Osteoblast (primary cell): ENCODE measurements at places on chromosomes 2 and 18. TPM values are rescaled to one million over a fixed set of nuclear protein-coding genes. Genes with fewer than 3 reads are reported as not detected.
A peak's percentile ranks its signal among the peaks of the same experiment; 100 is the strongest.

Gene POTEE
- under 0.01 TPM in 1 of 2 replicates, not detected in the other for total RNA-seq

Gene FAM110C
- not detected in 2 replicates for total RNA-seq

Gene FAM117B
- 2.9 and 3.2 TPM in 2 replicates for total RNA-seq

Gene ALPG
- total RNA-seq: not detected in 2 replicates

Gene NEURL3
- total RNA-seq: 0.29 TPM in 1 of 2 replicates, not detected in the other

Gene TSPYL6
- total RNA-seq: not detected in 2 replicates

DNA sequence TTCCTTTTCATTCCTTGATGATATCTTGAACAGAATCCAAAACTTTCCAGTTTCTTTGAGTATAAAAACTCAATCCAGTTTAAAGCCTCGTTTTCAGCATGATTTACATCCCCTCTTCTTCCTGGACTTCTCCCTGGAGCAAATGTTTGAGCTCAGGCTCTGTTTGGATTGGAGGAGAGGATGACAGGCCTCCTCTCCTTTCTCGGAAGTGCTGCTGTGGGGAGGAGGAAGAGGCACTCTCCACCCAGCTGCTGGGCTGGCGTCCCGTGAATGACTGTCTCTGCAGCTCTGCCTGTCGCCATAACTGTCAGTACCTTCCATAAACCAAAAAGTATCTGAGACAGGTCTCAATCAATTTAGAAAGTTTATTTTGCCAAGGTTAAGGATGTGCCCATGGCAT is 238.2 kb upstream of the AGAP1 start:
- H3K27ac ChIP-seq: no peak overlapping the region
- no peak for DNase-seq
- no peak overlapping the region for H3K4me3 ChIP-seq
- H3K4me1 ChIP-seq: no peaks in the 10 kb centered on the region

- no peaks in the 10 kb centered on the region for H3K27me3 ChIP-seq
- no peak overlapping the region for H3K27ac ChIP-seq
- DNase-seq: no peak
- no peaks in the 10 kb centered on the region for H3K4me1 ChIP-seq
- no peaks in the 10 kb centered on the region for H3K36me3 ChIP-seq
- no peak overlapping the region for H3K4me3 ChIP-seq
Observed at GRCh38 chr18:9038277-9038871, 64.1 kb upstream of the NDUFV2 start.

- H3K27ac ChIP-seq: peak overlapping the region; percentile 98
- DNase-seq: no peak
- peak overlapping the region; percentile 98 for H3K4me3 ChIP-seq
- H3K36me3 ChIP-seq: peaks cover 19% of the 10 kb centered on the region
- no peaks in the 10 kb centered on the region for H3K27me3 ChIP-seq
Observed at GRCh38 chr2:68156419-68156818, 1.3 kb upstream of the PNO1 start.

DNA sequence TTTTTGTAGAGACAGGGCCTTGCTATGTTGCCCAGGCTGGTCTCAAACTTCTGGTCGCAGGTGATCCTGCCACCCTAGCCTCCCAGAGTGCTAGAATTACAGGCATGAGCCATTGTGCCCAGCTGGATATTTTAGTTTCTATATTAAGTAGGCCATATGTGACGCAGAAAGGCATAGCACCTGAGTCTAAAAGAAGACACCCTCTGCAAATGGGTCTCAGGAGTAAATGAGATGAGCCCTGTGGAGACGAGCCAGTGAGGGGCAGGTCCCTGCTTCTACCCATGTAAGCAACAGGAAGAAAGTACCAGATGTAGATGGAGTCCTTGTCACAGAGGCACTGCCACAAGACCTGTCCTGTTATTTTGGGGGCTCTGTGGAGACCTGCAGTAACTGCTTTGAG is 322.4 kb downstream of the PTPRM start:
- no peak for DNase-seq
- H3K27ac ChIP-seq: no peak overlapping the region
- no peaks in the 10 kb centered on the region for H3K27me3 ChIP-seq
- H3K4me3 ChIP-seq: no peak overlapping the region

GRCh38 chr18:25288340-25288938 is 63.5 kb downstream of the ZNF521 start:
- H3K4me1 ChIP-seq: peaks cover 27% of the 10 kb centered on the region
- no peak for DNase-seq
- peak overlapping the region; percentile 60 for H3K4me3 ChIP-seq
- no peaks in the 10 kb centered on the region for H3K36me3 ChIP-seq
- peak overlapping the region; percentile 98 for H3K27ac ChIP-seq
- H3K27me3 ChIP-seq: no peaks in the 10 kb centered on the region

DNA sequence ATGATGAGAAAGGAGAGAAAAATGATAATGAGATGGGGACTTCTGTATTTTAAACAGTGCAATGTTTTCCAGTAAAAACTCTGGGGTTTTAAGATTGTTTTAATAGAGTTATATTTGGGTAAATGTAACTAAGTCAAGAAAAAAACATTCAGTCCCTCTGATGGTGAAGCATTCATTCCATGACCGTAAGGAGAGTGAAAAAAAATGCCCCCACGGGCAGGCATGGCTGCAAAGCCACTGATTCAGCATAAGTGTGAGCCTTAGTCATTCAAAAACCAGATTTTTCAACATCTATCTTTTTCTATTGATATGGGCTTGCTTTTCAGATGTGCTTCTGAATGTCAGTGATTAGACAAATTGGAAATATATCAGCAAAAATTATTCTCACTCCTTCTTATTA is 957.8 kb downstream of the SLC4A3 start:
- no peaks in the 10 kb centered on the region for H3K36me3 ChIP-seq
- DNase-seq: no peak
- H3K4me1 ChIP-seq: no peaks in the 10 kb centered on the region

DNA sequence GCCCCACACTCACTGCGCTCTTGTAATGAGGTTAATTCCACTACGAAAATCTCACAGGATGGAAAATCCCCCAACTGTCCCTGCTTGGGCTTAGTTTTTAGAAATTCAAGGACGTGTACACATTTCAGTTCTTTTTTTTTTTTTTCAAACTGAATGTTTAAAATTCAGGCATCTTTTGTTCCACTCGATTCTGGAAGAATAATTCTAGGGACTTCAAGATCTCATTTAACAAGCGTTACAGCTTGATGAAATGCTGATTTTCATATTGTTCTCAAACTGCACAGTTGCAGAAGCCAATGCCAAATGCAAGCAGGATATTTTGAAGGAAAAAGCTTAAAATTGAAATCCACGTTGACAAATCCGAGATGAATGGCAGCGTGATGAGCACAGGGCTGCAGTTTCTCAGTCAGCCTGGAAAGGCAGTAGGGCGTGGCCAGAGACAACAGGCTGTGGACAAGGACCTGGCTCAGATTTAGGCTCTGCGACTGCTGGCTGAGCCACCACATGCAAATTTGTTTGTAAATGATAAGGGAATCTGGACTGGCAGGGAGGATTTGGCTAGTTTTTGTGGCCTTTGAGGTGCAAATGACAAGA is 128.1 kb upstream of the MYCN start:
- no peaks in the 10 kb centered on the region for H3K4me1 ChIP-seq
- DNase-seq: no peak
- H3K27me3 ChIP-seq: no peaks in the 10 kb centered on the region
- H3K36me3 ChIP-seq: no peaks in the 10 kb centered on the region
- no peak overlapping the region for H3K4me3 ChIP-seq

GRCh38 chr2:118122594-118123281 is 34.5 kb downstream of the INSIG2 start:
- no peak overlapping the region for H3K4me3 ChIP-seq
- no peak for DNase-seq
- H3K27ac ChIP-seq: peak overlapping the region; percentile 76
- no peaks in the 10 kb centered on the region for H3K36me3 ChIP-seq
- no peaks in the 10 kb centered on the region for H3K27me3 ChIP-seq
- peaks cover 39% of the 10 kb centered on the region for H3K4me1 ChIP-seq

GRCh38 chr2:221501210-221501882 is 70.8 kb downstream of the EPHA4 start:
- DNase-seq: no peak
- no peaks in the 10 kb centered on the region for H3K27me3 ChIP-seq
- H3K27ac ChIP-seq: peak overlapping the region; percentile 84
- no peaks in the 10 kb centered on the region for H3K36me3 ChIP-seq

GRCh38 chr2:233658610-233659009 is 13.1 kb upstream of the UGT1A9 start:
- H3K27me3 ChIP-seq: peaks cover 13% of the 10 kb centered on the region
- no peak overlapping the region for H3K4me3 ChIP-seq
- no peaks in the 10 kb centered on the region for H3K4me1 ChIP-seq
- no peaks in the 10 kb centered on the region for H3K36me3 ChIP-seq

DNA sequence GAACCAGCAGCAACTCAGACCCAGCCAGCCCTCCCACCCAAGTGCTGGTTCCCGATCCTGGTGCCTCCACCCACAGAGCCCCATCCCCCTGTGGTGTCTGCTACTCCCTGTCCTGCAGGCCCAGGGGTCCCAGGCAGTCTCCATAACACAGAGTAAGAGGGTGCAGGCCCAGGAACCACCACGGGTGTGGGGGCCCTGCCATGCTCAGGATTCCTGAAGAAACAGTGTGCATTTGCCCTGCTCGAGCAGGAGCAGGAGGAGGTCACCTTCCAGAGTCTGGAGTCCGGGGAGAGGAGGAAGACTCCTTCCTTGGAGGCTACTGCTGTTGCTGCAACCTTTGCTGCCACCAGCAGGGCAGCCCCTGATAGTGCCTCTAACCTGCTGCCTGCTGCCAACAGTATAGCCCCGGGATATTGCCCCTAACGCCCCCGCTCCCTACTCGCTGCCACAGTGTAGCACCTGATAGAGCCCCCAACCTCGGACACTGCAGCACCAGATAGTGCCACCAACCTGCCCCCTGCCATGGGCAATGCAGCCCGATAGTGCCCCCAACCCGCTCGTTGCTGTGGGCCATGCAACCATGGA is 46.8 kb upstream of the ANKRD62 start:
- H3K4me3 ChIP-seq: no peak overlapping the region
- DNase-seq: no peak
- H3K4me1 ChIP-seq: peaks cover 23% of the 10 kb centered on the region
- no peak overlapping the region for H3K27ac ChIP-seq

- H3K27ac ChIP-seq: no peak overlapping the region
- no peak overlapping the region for H3K4me3 ChIP-seq
- no peaks in the 10 kb centered on the region for H3K4me1 ChIP-seq
- no peaks in the 10 kb centered on the region for H3K36me3 ChIP-seq
- DNase-seq: no peak
- no peaks in the 10 kb centered on the region for H3K27me3 ChIP-seq
Observed at GRCh38 chr2:65501074-65501473, 68.7 kb upstream of the SPRED2 start.

DNA sequence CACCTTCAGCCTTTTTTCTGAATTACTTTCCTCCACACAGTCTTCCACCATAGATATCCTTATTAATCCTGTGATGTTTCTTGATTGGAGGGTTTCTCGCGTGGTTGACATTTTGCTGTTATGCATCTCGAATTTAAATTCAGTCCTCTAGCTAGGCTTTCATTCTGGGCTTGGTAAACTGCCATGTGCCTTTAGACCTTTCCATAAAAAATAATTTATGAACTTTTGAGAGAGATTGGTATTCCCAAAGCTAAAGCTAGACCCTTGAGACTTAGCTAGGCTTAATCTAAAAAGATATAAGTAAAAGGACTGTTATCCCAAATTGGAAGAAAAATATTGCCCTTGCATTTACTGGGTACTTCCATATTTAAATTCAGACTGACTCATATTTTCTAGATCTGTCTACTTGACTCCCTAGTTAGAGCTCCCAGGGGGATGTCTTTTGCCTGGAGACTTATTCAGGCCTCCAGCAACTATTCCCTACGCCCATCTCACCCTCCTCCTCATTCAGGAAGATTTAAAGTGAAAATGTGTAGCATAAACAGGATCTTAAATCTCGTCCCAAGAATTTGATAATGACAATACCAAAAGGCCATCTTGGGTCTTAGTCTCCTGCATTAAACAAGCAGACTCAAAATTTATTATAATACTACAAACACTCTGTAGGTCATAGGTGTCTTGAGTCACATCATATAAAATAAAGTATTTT is 60.3 kb downstream of the KIAA2012 start:
- peak overlapping the region; percentile 62 for H3K27ac ChIP-seq
- no peaks in the 10 kb centered on the region for H3K36me3 ChIP-seq

- H3K4me1 ChIP-seq: no peaks in the 10 kb centered on the region
- no peak for DNase-seq
- H3K36me3 ChIP-seq: no peaks in the 10 kb centered on the region
- no peaks in the 10 kb centered on the region for H3K27me3 ChIP-seq
- no peak overlapping the region for H3K27ac ChIP-seq
Observed at GRCh38 chr2:102986826-102987490, 225.1 kb downstream of the TMEM182 start.

- H3K27ac ChIP-seq: no peak overlapping the region
- no peaks in the 10 kb centered on the region for H3K36me3 ChIP-seq
- DNase-seq: peak; percentile 41
- no peaks in the 10 kb centered on the region for H3K27me3 ChIP-seq
Observed at GRCh38 chr2:25358836-25359235, 17.1 kb upstream of the DNMT3A start.

DNA sequence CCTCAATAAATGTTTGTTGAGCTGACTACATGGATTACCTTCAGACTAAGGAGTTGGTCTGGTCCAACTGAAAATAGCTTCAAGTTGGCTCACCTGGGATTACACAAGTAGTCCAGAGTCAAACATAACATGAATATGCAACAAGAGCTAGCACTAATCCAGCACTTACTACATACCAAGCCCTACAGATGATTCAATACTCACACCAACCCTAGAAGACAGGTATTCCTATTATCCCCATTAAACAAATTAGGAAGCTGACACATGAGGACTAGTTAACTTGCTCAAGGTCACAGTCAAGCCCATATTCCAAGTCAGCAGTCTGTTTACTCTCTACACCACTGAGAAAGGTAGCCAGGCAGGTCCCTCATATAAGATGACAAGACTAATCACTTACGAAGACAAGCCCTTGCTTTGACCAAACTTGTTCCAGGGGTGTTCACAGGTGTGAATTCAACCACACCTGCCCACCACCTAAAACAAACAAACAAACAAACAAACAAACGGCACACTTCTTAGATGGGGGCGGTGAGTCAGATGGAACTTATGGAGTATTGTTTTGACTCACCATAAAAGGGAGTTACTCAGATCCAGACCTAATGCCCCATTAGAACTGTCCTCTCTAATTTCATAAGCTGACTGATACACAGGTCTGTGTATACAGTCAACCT is 29.1 kb downstream of the TMEM131 start:
- peak; percentile 58 for DNase-seq
- H3K27me3 ChIP-seq: no peaks in the 10 kb centered on the region
- H3K4me3 ChIP-seq: no peak overlapping the region
- no peak overlapping the region for H3K27ac ChIP-seq

DNA sequence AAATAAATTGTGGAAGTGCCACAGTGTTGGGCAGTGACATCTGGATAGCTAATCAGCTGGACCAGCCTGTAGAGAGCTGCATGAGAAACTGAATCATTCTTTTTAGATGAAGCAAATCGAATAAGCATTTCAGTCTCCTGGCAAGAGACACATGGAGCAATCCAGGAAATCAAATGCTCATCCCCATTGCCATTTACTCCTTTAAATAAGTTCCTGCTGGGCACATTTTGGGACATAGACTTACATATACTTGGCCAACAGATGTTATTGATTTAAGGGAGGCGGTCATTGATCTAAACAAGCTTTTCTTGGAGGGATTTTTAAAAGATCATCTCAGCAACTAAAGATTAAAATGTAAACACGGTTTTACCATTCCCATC is 307.1 kb downstream of the STK39 start:
- no peaks in the 10 kb centered on the region for H3K36me3 ChIP-seq
- no peak overlapping the region for H3K27ac ChIP-seq
- DNase-seq: no peak
- no peaks in the 10 kb centered on the region for H3K4me1 ChIP-seq
- H3K4me3 ChIP-seq: no peak overlapping the region

- no peak overlapping the region for H3K4me3 ChIP-seq
- DNase-seq: no peak
- H3K36me3 ChIP-seq: no peaks in the 10 kb centered on the region
- H3K4me1 ChIP-seq: no peaks in the 10 kb centered on the region
- H3K27me3 ChIP-seq: peaks cover 3% of the 10 kb centered on the region
Observed at GRCh38 chr18:24490539-24490938, 30.1 kb downstream of the HRH4 start.
